Endodermal cell (in vitro differentiated cells): ENCODE measurements at places on chromosomes 2 and 18.

GRCh38 chr18:6624661-6625311 lies 104.7 kb upstream of the ARHGAP28 start:
- DNase-seq: no peak

DNA sequence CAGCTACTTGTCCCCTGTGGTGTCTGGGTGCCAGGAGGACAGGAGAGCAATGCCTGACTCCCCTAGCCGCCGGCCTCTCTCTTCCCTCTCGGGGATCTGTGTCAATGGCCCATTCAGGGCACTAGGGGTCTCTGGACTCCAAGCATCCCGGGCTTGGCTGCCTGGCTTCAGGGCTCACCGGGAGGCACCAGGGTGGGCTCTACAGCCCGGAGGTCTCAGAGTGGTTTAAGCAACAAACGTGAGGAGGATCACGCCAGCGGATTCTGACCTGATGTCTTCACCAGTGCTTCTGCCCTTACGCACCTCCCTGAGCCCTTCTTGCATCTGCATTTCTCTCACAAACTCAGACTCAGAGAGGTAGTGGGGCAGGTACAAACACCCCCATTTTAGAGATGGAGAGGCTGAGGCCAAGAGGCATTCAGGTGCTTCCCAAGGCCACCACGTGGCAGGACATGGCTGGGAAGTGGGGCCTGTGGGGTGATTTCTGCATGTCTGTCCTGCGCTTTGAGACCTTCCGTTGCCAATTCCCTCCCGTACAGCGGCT lies 243.0 kb downstream of the CELF4 start:
- DNase-seq: peak; percentile 86

DNA sequence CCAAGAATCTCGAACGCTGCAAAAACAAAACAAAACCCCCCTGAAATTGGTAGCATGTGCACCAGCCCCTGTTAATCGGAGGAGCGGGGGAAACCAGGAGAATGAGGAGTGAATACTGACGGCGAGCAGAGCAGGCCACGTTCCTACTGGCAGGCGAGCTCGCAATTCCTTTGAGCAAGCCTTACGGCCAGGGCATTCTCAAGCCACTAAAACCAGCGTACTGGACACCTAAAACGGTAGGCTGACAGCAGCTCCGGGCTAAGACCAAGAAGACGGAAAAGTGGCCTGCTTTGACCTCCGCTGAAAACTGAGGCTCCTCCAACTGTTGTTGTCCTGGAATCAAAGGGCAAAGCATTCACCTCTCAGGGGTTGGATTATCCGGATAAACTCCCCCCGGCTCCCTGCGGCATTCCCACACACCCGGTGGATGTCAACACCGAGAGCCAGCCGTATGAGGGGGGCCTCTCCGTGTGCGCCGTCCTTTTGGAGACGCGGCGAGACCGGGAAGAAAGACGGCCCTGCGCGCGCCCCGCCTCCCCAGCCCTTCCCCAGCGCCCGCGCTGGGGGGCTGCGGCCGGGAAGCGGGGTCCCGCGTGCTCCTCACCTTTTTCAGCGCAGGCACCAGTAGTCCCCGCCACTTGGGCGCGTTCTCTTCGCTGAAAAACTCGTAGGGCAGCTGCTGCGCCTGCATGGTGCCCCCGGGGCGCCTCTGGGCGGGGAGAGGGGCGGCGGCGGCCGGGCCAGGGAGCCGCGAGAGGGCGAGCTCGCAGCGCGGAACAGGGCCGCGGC lies 925 bp downstream of the SOS1 start:
- DNase-seq: peak; percentile 80

DNA sequence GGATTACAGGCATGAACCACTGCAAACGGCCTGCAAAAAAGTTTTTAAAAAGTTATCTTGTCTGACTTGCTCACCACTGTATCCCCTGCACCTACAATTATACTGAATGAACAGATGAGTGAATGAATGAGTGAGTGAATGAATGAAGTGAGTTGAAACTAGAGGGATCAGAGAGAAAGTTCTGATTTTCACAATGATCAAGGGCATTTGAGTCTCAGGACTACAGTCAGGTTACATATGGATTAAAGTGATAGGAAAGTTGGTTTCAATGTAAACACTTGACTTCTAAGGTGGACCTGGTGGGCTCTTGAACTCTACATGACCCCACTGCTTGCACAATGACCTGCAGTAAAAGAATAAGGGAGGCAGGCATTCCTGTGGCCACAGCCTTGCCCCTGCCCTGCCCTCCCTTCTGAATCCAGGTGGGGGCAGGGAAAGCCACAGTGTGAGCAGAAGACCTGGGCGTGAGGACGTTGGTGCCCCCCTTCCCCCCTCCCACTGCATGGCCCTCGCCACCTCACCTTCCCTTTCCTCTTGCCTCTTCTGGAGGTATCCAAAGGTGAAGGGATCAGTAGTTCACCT lies 10.7 kb downstream of the C2orf80 start:
- peak; percentile 75 for DNase-seq

GRCh38 chr2:8316356-8316755 lies 365.5 kb upstream of the ID2 start:
- peak; percentile 33 for DNase-seq

DNA sequence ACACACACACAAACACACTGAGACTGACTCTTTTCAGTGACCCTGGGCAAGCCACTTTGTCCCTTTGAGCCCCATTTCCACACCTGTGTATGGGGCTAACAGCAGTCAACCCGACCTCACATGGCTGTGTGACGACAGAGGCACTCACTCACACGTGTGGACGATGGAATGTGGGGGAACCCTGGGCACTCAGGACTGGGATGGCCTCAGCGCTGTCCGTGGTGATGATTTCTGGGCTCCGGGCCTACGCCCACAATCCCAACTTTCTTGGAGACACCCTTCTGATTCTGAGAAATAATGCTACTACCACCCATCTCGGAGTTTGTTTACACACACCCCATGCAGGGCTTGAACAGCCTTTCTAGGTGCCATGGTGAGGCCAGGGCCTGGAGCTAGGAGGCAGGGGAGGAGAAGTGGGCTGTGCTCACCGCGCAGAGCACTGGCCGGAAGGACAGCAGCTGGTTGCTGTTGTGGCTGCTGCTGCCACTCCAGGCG lies 1.5 kb downstream of the CRYBA2 start:
- DNase-seq: peak; percentile 70

DNA sequence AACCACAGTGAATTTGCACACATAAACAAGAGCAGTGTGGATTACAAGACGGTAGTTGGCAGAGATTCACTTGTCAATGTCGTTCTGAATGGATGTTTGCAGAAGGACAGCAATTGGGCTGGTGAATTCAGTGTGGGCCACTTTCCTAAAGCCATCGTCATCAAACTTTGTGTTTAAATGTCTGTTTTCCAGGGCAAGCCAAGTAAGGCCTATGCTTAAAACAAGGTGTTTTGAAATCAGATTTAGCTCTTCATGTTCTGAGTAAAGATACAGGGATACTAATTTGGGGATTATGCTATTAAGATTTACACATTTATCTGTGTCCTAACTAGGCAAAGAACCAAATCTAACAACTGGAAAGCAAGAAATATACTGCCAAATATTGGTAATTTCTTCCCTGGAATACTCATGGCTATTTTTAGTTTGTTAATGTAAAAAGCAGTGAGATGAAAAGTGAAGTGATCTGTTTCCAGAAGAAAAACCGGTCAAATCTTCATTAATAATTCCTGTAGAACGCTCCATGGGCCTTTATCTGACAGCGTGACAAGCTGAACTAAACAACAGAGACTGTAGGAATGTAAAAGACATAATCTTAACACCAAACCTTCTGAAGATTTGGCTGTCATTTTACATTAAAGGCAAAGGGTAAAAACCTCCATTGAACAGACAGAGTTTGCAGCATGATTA lies 175.7 kb downstream of the ICOS start:
- DNase-seq: no peak

GRCh38 chr18:78561757-78562510 lies 417.7 kb upstream of the SALL3 start:
- no peak for DNase-seq

GRCh38 chr18:7617738-7618422 lies 50.8 kb downstream of the PTPRM start:
- no peak for DNase-seq

- peak; percentile 30 for DNase-seq
Observed at GRCh38 chr18:35888329-35888728, 84.2 kb upstream of the RMP24 start.

DNA sequence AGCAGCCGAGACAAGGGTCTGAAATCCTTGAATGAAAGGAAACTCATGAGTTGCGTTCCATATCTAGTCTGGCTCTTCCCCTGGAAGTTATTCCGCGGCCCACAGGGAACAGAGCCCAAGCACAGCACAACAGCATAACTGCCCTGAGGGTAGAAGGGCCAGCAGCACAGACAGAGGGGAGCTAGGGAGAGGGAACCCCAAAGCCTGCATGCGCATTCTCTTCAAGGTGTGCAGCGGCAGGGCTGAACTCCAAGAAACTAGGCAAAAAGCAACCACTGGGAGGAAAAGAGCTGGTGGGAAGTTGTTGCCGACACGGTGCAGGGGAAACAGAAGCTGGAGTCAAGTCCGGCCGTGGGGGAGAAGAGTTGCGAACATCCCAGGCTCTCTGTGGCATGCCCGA lies 11.8 kb downstream of the GPR148 start:
- no peak for DNase-seq

DNA sequence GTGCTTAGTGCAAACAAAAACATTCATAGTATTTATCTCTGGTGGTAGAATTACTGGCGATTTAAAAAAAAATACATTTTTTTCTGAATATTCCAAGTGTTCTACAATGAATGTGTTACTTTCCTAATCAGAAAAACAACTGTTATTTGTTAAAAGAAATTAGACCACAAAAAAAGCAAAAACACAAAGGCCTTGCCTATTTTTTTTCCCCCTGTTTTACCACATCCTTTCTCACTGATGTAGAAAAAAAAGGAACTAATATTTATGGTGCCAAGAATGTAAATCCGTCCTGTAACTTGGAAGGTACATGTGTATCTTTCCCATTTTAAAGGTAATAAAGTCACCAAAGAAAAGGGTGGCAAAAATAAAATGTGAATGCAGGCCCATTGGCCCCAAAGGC lies 28.4 kb upstream of the MGAT4A start:
- no peak for DNase-seq

DNA sequence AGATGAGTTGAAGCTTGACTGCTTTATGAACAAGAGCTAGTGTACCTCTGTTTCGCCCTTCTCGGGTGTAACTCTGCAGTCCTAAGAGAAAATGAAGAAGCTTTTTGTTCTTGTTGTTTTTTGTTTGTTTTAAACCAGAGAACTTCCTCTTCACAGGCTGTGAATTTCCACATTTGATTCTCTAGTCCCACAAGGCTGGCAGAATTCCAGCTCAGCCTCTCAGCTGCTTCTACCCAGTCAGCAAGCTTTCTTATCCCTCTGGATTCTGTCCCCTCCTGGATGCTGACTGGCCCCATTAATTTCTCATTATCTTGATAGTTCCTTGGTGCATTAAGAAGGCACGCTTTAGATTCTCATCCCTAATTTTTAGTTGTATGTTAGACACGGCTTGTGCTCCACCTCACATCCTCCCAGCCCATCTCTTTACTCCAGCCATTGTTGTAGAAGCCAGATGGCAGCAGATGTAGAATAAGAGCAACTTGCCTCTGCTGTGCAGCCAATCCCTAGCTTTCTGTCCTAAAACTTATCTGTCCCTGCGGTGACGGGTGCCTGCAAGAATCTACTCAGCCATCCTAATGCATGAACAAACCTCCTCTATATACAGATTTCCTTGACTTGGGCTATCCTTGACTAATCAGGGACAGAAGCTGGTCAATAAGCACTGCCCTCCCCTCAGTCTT lies 12.3 kb upstream of the RESP18 start:
- DNase-seq: no peak

GRCh38 chr2:165469417-165469816 lies at the start of gene CSRNP3:
Gene CSRNP3, plus strand, starts transcription at chr2:165469698. Its CDS starts 125,368 bp downstream, at chr2:165595066.
- DNase-seq: peak; percentile 88

- DNase-seq: no peak
Observed at GRCh38 chr2:6475155-6475940, 390.4 kb downstream of the CMPK2 start.

DNA sequence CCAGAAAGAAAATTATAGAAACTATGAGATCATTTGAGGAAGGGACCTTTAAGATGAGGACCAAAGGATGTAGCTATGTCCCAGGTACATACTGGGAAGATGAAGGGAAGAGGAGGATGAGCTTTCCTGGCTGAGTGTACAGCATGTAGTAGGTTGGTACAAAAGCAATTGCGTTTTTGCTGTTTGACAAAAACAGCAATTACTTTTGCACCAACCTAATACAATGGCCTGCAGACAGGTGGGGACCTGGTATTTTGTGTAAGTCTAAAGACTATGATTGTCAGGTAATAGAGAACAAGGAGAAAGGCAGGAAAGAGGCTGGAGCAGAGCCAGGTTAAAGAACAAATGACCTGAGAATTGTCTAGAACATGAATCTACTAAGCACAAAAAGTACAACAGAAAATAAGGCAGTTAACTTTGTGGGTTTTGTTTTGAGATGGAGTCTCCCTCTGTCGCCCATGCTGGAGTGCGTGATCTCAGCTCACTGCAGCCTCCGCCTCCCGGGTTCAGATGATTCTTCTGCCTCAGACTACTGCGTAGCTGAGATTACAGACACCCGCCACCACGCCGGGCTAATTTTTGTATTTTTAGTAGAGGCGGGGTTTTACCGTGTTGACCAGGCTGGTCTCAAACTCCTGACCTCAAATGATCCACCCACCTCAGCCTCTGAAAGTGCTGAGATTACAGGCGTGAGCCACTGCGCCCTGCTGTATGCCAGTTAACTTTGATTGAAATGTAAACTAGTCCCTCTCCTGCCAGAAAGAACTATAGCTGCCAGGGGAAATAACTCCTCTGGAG lies 3.2 kb upstream of the TGOLN2 start:
- DNase-seq: no peak

- DNase-seq: no peak
Observed at GRCh38 chr18:63784787-63785452, 9.7 kb downstream of the SERPINB7 start.

GRCh38 chr2:195458936-195459335 lies 198.1 kb upstream of the SLC39A10 start:
- no peak for DNase-seq

GRCh38 chr2:9807056-9807455 lies 36.2 kb upstream of the TAF1B start:
- peak; percentile 35 for DNase-seq

DNA sequence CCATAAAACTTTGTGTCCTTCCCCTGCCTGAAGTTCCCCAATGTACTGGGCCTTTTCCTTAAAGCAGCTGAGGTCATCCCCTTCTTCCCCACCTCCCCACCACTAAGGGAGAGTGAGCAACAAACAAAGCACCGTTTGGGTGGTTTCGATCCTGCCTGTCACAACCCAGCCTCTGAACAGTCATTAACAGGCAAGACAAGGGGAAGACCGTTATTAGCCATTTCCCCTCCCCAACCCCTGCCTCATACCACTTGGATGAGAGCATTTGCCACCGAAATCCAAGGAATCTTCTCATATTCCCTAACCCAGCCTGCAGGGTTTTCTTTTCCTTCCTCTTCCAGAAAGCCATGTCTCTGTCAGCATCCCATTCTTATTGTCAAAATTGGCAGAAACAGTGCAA lies 65.6 kb downstream of the STRADB start:
- no peak for DNase-seq
